ENCODE measurements at places on chromosomes 1 and 21. TPM values are rescaled to one million over a fixed set of nuclear protein-coding genes. Genes with fewer than 3 reads are reported as not detected.

- DNase-seq: no peak
These were observed 151.8 kb upstream of the KCND3 start for GRCh38 chr1:112141301-112141700.

DNA sequence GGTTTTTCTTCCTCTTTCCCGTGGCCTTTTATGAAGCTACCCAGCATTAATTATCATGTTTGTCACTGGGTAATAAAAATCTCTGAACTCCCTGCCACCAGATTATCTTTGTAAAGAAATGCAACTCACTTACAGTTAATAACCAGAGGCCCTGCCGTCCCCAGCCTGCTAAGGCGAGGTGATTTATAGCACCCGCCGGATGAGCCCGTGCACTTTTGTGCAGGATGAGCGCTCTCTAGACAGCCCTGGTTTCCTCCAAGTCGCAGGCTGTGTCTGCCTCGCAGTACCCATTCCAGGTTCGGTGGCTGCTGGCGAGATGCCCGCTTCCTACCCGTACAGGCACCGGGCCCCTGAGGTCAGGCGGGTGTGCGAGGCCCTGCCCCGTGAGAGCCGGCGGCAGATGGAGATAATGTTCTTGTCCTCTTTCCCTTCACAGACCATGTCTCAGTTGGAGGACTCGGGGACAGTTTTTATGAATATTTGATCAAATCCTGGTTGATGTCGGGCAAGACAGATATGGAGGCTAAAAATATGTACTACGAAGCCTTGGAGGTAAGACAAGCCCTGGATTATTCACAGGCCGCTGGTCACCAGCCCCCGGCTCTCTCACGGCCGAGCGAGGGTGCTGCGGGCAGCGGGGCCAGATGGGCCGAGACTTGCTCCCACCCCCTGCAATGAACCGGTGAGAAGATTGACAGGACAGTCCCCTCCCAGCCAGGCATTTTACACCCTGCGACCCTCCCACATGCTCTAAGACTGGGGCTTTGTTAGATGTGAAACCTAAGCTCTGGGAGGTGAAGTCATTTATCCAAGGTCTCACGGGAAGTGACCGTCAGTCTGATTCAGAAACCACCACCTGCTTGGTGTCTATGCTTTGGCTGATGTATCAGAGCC, 28.5 kb upstream of the SELENON start:
- peak; percentile 76 for DNase-seq

The PTGFRN gene
- polyA plus RNA-seq: 16.0 TPM

DNA sequence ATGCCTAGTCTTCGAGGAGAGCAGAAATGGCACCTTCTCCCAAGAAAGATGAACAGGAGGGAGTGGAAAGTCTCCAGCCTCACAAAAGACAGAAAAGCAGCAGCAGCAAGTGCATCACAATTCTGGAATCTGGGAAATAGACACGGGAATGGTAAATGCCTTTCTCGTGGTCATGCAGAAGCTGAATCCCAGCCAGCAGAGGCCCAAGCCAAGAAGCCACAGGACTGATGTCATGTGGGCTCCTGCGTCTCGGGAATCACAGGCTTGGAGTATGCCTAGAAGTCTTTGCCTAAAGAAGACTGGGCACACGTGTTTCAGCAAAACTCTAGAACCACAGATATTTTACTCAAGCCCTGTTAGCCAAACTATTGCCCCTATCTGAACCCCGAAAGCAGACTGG, 260.3 kb upstream of the PLD5 start:
- no peak for DNase-seq

DNA sequence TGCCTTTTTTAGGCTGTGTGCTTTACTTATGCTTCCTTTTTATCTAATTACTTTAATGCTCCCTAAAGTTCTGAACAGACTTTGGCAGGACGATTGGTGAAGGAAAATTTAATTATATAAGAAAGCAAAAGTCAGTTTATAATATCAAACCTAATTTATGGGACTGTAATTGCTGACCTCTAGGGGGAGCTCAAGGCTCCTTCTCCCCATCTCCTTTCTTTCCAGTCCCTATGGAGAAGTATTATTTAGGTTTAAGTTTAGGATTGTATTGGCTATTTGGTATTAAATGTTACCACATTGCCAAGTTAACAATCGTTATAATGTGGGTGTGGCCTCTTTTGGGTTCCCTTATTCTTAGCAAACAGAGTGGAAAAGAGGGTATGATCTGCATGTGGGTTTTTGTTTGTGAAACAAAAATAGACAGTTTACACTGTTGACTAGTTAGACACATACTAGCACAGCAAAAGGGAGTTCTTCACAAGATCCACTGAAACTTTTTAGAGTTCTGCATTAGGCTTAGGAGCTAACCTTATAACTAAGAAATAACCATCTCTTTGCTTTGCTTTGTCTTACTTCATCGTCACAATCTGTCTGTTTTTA, 48.2 kb upstream of the TNFSF4 start:
- peak; percentile 33 for DNase-seq

The CELA2A gene
- polyA plus RNA-seq: 5.6 TPM

The EYA3 gene
- polyA plus RNA-seq: 4.2 TPM

The CELSR2 gene
- polyA plus RNA-seq: 3.3 TPM

Measured in hepatocyte (in vitro differentiated cells).